GM23338 (cell line): ENCODE measurements at places on chromosomes 7 and 10. TPM values are rescaled to one million over a fixed set of nuclear protein-coding genes. Genes with fewer than 3 reads are reported as not detected.

DNA sequence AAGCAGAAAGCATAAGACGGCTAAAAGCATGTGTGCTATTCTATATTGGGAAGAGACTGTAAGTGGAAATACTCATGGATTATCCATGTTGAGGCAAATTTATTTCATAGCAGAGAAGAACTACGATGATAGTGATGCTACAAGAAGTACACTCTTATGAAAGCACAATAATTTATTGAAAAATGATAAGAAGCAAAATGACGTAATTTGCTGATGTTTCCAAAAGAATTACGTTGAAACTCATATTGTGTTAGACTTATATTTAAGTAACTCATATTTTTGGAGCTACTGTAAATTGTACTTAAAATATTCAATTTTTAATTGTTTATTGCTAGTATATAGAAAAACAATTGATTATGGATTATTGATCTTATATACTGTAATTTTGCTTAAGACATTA lies 1622.5 kb downstream of the REEP3 start:
- H3K4me1 ChIP-seq = no peaks in the 10 kb centered on the region
- no peaks in the 10 kb centered on the region for H3K27me3 ChIP-seq
- H3K27ac ChIP-seq = no peak overlapping the region
- no peak for DNase-seq
- H3K36me3 ChIP-seq = no peaks in the 10 kb centered on the region

DNA sequence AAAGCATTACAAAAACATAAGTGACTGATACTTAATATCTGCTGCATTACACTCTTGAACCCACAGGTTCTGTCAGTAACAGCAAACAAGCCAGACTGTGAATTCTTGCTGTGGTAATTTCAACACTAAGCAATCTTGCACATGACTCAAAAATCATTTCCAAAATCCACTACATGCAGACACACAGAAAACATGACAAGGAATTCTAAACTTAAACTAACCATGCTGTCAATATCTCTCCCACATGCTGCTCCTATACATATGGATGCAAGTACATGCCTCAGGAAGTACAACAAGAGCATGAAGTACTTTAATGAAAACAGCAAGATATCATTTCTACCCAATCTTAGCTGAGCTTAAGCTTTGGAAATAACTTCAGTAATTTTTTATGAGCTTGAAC lies 890.2 kb upstream of the KCND2 start:
- no peaks in the 10 kb centered on the region for H3K36me3 ChIP-seq
- no peak overlapping the region for H3K27ac ChIP-seq
- DNase-seq = no peak
- H3K4me1 ChIP-seq = no peaks in the 10 kb centered on the region

Gene TEX36
- total RNA-seq = not detected in 2 replicates

- H3K36me3 ChIP-seq = 0 out of 2 replicates have a peak, but pooled peaks cover 4% of the 10 kb centered on the region
- H3K27me3 ChIP-seq = no peaks in the 10 kb centered on the region
- H3K27ac ChIP-seq = no peak within 1 kb of the TSS
- peak within 1 kb of the TSS; percentile 84 for H3K4me3 ChIP-seq
These were observed at the start of gene FAM20C for GRCh38 chr7:191981-192649. Gene FAM20C (plus strand): TSS chr7:192571. CDS start chr7:193200, 629 bp downstream.

DNA sequence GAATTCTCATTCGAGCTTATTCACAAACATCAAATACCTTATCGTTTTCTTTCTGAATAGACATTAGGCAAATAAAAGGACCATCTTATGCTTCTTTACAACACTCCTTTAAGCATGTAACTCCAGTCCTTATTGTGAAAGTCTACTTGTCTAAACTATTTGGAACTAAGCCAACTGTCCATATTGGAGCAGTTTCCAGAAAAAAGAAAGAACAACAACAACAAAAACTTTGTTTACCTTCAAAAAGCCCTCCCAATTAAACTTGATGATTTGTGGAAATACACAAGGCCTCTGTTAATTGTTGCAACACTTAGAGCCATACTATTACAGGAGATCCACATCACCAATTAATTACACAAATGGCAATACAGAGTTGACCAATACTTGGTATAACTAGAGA lies 163.6 kb downstream of the GALNT11 start:
- no peaks in the 10 kb centered on the region for H3K4me1 ChIP-seq
- H3K4me3 ChIP-seq = no peak overlapping the region
- no peaks in the 10 kb centered on the region for H3K27me3 ChIP-seq
- DNase-seq = no peak
- no peak overlapping the region for H3K27ac ChIP-seq

DNA sequence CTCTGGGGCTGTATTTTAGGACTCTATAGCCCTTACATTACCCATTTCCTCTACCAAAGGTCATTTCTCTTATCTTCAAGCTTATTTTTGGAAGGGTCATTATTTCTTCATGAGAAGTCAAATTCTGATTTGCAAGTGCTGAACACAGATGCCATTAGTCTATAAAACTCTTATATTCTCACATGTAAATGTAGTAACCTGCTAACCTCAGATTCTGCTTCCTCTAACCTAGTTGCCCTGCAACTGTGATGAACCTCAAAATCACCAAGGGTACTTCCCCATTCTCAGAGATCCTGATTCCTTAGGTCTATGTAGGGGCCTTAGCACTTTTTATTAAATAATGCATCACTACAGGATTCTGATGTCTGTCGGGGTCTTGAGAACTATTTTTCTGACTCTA lies 6.3 kb downstream of the FAS start:
- no peak for DNase-seq
- H3K27ac ChIP-seq = no peak overlapping the region
- H3K4me3 ChIP-seq = no peak overlapping the region
- no peaks in the 10 kb centered on the region for H3K36me3 ChIP-seq
- H3K4me1 ChIP-seq = peaks cover 32% of the 10 kb centered on the region
- H3K27me3 ChIP-seq = peaks cover 4% of the 10 kb centered on the region; the same call in 1 of the 2 replicates
